RWPE2 (cell line): ENCODE measurements at places on chromosomes 1 and 21.
A peak's percentile ranks its signal among the peaks of the same experiment; 100 is the strongest.

DNA sequence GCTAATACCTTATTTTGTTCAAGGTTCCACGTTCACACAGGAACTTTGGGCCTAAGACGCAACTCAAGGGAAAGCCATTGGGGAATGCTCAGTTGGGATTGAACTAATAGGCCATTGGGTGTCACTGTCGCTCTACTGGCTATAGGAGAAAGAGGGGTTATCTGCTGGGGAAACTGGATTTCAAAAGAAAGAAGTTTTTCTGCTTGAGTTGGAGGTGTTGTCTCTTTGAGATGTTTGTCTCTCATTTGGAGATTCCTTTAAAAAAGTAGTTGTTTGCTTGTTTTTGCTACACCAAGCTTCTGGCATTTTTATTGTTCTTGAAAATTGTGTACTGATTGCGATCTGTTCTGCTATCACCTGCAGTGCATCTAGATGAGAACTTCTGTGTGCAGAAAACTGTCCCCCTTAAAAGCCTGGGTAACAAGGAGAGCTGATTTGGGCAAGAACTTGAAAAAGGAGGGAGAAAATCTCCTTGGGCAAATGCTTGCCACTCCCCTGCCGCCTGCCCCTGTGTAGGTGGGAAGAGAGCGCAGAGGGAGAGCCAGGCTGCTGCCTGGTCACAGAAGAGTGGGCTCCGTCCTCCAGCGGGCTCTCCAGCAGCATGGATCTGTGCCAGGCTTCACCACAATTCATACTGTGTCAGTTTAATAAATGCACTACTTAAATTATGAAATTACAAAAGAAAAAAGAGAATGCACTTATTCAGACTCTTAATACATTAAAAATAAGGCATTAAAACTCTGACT is 39.9 kb downstream of the PEX14 start:
- no peak for DNase-seq

DNA sequence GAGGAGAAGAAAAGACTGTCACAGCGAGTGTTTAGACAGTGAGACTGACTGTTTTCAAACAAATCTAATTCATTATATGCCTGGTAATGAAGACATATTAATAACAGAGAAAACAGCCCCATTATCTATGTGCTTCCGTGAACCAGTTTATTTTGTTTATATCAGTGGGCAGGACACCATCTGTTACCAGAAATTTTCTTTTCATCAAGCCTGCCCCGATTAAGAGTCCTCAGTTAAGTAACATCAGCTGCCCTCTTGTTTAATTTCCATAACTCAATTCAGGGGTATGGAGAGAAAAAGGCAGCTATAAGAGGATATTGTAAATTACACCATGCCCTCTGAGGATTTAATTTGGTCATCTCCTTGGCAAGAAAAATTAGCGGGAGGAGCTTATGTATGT is 94.0 kb downstream of the TMEM200B start:
- DNase-seq, result no peak

GRCh38 chr1:6157528-6158174 is 22.5 kb downstream of the CHD5 start:
- DNase-seq, result peak; percentile 88

GRCh38 chr21:41885341-41886024 is 6.3 kb upstream of the PRDM15 start:
- no peak for DNase-seq

GRCh38 chr1:239891621-239892358 is 199.9 kb upstream of the FMN2 start:
- no peak for DNase-seq

DNA sequence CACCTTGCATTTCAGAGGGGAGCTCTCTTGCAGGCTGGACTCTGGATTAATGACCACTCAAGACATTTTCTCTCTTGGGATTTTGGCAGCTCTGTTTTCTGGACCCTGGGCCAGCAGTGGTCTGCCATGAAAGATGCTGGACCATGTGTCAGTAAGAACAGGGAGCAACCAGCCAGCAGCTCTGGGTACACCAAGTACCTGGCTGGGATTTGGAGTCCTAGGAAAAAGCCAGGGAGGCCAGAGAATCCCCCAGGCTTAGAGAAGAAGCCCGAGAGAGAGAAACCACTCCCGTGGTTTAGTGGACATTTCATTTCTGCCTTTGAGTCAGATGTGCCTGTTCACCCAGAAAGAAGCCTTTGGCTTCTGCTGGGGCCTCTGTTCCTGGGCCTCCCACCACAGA is 2.5 kb downstream of the NFASC start:
- DNase-seq, result no peak

- DNase-seq, result no peak
These were observed 578 bp upstream of the SESN2 start for GRCh38 chr1:28258628-28259251.

DNA sequence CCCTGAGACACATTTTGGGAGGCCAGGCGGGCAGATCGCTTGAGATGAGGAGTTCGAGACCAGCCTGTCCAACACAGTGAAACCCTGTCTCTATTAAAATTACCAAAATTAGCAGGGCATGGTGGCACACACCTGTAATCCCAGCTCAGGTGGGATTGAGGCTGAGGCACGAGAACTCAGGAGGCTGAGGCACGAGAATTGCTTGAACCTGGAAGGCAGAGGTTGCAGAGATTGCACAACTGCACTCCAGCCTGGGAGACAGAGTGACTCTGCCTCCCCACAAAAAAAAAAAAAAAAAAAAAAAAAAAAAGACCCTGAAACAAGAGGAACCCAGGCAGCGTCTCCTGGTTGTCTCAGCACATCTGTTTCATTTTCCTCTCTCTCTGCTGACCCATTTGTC is 24.2 kb downstream of the PGM1 start:
- DNase-seq, result no peak

GRCh38 chr1:43002766-43003165 is 44.1 kb upstream of the SLC2A1 start:
- DNase-seq, result no peak

- DNase-seq, result no peak
These were observed 738.4 kb downstream of the MATN1 start for GRCh38 chr1:29984862-29985605.

DNA sequence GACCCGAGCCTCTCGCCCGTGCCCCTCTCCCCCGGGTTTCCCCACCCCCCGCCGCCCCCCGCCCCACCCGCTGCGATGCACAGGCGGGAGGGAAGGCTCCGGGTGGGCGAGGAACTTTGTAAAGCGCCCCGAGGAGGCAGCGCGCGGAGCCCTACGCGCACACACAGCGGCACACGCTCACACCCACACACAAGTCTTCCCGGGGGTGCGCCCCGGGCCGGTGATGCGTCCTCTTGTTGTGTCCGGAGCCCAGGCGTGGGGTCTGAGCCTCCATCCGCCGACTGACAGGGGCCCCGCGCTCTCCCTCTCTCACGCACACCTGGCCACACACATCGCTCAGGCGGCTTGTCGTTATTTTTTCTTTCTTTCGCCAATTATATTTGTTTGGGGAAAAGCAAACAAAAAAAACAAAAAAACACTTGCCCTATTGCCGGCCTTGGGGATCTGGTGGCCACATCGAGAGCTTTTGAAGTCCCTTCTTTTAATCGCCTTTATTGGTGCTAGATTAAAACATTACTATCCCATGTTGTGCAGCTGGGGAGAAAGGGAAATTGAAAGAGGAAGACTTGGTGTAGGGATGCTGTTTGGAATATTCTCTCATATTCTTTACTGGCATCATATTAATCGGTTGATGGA is 770 bp downstream of the NTNG1 start:
- no peak for DNase-seq

DNA sequence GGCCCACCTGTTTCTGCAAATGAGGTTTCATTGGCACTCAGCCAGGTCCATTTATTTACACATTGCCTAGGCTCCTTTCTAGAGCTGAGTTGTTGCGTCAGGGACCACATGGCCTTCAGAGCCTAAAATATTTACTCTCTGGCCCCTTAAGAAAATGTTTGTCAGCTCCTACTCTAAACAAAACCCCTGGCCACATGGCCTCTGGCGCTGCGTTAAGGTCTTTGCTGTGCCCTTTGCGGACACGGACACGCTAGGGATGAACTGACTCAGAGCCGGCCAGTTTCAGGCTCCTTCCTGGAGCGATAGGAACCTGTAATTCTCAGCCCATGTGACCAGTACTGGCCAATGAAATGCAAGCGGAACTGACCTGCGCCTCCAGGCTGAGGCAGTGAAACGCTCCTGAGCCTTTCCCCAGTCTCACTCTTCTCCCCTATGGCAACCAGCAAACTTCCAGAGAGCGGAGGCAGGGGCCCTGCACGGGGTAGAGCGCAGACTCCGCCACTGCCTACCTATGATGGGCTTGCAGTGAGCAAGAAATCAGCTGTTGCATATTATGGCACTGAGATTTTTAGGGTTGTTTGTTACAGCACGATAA is 160.3 kb downstream of the ETS2 start:
- DNase-seq, result no peak

DNA sequence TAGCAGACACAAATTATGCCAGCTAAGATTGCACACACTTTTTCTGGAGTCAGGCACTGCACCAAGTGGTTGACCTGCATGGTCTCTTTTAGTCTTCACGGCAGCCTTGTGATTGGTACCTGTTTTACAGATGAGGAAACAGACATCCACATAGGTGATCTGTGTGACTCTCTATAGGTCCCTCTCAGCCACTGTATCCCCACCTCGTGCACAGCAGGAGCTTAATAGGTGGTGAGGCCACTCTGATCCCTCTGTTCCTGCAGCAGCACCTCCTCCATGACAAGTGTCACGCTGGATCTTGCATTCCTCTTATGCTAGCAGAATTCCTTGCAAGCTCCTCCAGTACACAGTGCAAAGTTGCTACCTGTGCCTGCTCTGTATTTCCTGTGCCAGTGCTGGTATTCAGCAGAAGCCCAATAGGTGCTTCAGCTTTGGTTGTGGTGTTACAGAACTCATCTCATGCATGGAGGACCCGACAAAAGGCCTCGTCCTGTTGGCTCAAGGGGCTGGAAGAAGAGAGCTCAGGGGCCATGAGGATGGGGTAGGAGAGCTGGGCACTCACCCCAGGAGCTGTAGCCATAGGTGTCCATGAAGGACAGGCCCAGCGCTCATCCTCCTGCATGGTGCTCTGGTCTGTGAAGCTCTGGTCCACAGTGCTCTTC is 546.7 kb downstream of the PTPRU start:
- no peak for DNase-seq

- DNase-seq, result no peak
These were observed 8.7 kb downstream of the PROX1 start for GRCh38 chr1:213996320-213997037.

DNA sequence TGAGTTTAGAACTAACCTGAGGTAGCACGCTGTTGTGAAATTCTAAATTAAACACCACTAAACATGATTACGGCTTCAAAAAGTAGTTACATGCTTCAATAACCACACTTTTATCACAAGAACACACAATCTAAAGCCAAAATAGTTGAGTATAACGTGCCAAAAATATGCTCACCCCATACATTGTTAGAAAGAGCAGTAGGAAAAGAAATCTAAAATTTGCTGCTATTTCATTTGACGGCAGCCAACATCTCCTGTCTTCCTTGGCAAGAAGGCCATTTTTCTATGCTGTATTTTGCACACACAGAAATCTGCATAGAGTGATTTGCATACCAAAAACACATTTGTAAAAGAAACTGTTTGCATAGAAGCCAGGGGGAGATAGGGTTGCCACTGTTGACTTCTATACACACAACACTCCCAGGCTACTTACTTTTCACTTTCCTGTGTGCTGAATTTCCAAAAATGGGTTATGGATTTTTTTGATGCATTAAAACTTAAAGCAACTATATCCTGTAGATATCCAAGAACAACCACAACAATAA is 42.9 kb upstream of the DMRTB1 start:
- no peak for DNase-seq

DNA sequence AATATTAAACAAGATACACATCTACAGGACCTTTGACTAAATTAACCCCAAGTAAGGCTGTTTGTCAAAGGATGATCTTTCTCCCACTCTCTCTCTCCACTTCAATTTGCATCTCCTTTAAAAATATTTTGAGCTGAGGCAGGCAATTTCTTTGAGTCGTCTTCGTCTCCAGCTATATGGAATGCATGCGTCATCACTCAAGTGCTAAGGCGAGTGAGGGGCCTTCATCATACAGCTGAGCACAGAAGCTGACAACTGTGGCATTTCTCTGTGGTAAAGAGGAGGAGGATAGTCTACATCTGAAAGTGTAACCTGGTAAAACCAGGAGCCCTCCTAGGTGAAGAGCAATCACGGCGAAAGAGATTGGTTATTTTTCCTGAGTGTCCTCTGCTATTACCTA is 7.6 kb downstream of the EPHX4 start:
- DNase-seq, result no peak
